ENCODE measurements at places on chromosomes 3 and 15.

DNA sequence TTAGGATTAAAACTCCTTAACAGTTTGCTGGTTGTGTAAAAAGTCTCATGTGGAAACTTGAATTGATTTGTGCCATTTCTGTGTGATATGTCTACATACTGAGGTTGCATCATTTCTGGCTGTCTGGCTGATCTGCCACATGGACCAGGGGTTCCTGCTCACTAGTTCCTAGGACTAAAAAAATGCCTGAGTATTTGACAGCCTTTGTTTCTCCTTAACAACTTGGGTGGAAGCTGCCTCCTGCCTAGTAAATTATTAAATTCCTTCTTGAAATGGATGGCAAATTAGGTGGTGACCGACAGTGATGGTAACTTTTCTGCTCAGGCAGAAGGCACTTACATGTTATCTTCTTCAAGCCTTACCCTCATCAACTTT, 226.9 kb upstream of the MRPL3 start:
- DNase-seq, result no peak

DNA sequence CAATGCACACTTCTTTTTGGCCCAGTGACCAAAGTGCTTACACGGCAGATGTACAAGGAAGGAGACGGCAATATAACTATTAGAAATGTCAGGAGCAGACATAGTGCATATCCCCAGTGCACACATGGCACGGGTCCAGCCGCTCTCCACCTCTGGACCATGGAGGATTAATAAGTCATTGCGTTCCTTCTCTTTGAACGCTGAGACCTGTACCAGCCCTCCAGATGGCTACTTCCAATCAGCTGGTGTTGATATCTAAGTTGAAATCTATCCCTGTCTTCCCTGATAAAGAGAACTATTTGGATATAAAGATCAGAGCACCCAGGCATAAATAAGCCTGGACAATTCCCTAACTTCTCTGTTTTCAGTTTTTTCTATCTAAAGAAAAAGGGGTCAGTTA, 212.5 kb downstream of the CADPS start:
- no peak for DNase-seq

- no peak for DNase-seq
These were observed 78.2 kb downstream of the GTF2E1 start for GRCh38 chr3:120820748-120821147.

DNA sequence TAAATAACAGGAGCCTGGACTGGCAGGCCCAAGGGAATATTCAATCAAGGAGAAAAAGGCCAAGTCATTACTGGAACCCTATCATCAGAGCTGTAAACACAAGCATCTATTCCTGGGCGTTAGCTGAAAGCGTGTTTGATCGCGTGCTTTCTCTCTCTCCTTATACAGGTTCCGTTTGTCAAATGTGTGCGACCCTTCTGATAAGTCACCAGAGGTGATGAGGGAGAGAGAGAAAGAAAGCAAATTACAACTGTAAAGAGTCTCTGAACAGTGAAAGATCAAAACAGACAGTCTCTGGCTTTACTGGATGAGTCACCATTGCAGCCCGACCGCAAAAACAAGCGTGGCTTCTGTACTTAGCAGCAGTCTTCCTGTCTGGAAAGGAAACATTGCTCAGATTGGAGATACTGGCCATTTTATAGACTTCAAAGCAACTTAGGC, 39.5 kb upstream of the TPRG1 start:
- no peak for DNase-seq

DNA sequence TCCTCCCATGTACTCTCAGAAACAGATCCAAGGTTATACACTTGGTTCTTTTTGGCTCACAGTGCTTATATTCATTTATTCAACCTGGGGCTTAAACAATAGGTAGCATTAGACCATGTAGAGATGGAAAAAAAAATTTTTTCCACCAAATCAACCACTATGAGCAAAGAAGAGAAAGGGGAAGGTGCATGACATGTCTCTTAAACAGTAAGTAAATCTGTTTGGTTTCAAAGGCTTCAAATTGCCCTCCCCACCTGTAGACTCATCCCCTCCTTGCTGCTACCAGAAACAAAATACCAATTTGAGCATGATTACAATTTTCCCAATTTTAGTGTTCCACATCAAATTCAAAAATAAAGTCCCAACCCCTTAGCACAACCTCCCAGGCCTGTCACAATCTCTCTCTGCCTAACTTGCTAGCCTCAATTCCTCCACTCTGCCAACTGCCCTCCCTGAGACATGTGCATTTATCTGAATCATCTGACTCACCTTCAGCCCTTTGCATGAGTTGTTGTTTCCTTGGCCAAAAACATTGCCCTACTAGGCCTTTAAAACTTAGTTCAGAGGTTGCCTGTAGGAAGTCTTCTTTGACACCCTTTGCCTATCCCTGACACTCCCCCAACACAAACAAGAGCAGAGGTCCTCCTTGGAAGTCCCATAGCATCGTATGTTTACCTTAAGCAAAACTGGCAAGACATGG, 30.3 kb upstream of the TSC22D2 start:
- DNase-seq, result no peak

DNA sequence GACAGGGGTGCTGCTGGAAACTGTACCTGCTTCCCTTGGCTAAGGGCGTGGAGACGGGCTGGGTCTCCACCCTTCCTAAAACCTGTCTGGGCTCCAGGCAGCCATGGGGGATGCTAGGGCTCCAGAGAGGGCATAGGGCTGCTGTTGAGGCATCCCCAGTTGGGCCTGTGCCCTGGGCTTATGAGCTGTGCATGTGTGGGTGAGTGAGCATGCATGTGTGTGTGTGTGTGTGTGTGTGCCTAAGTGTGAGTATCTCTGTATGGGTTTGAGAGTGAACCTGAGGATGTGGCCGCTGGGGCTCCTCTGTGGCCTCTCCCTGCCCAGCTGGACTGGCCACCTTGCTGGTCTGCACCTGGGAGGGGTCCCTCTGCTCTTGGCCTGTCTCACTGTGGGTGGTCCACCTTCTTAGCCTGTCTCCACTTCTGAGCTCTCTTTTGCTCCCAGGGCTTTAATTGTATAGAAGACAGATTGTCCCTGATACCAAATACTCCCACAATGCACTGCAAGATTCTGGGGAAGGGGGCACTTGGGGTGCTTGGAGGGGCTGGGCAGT, 11.9 kb upstream of the TMEM115 start:
- DNase-seq, result no peak

Measured in left renal pelvis (tissue), 4 donors.